GM19239 (cell line): ENCODE measurements at places on chromosomes 3 and 15.

DNA sequence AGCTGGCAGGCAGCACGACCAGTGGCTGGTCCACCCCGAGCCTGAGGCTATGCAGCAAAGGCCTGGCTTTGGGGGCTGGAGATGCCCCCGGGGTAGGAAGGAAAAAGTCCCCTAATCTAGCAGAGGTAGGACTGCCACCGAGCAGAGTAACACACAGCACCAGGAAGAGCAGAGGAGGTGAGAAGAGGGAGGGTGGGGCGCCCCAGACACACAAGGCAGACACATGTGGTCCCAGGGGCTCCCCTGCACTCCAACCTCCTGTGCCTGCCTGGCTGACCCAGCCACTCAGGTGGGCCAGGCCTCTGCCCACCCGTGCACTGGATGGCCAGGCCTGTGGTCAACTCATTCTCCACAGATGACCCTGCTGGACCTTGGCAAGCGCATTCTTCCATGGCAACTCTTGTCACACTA lies 112.4 kb downstream of the ADCY5 start:
- DNase-seq, result no peak

DNA sequence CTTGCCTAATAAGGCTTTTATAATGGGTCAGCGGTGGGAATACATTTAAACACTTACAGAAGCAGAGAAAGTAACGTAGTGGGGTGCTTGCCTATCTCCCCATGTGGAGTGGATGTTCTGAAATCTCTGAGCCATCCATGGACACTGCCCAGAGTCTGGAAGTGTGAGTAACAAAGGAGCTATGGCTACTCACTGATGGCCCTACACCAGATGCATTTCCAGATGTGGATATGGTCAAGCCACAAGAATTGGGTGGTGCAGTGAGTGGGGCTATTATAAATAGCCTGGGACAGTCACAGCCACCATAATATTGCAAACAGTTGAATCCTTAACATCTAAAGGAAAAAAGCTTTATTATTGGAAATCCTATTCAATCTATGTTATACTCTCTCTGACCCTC lies 96.6 kb downstream of the CGNL1 start:
- DNase-seq, result no peak

DNA sequence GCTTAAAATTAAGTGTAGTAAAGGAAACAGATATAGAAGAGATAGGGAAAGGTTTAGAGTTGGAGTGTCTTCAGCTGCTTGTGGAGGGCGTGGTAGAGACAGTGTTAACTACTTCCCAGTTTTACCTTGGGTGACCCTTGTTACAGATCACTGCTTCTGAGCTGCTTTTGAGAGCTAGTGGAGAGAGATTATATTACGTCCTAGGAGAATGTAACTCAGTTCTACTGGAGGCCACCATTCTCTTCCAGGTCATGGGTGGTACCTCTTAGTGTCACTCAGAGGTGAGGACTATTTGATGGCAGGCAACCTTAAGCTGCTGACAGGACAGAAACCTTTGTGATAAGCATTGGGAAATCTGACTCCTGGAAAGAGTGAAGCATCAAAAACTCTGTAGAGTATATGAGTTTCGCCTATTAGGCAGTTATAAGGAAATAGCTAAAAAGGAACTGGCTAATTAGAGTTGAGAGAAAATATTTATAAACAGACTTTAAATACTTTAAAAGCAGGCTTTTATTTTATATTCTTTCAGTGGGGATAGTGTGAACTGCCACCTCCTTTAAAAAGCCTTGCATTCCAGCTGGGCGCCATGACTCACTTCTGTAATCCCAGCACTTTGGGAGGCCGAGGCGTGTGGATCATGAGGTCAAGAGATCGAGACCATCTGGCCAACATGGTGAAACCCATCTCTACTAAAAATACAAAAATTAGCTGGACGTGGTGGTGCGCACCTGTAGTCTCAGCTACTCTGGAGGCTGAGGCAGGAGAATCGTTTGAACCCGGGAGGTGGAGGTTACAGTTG lies 106.5 kb downstream of the ZNF609 start:
- no peak for DNase-seq

DNA sequence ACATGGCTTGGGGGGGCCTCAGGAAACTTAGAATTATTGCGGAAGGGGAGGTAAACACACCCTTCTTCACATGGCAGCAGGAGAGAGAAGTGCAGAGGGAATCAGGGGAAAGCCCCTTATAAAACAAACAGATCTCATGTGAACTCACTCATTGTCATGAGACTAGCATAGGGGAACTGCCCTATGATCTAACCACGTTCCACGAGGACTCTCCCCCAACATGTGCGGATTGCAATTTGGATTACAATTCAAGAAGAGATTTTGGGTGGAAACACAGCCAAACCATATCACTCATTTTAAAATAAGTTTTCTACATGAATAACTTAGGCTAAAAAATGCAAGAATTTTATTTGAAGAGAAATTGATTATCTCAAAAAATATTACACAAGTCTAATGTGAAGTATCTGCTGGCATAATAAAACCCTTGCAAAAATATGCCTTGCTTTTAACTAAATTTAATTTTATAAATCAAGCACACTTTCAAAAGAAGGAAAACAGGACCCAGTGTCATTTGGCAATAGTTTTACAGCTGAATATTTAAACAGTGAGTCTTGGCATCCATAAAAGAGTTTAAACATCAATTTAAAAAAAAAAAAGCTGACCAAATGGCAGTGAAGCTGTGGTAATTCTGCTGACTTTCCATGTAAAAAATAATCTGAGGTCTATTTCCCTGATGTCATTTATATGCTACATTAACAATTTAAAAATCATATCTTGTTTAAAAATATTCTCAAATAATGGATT lies 1057.2 kb downstream of the NAALADL2 start:
- DNase-seq, result no peak

DNA sequence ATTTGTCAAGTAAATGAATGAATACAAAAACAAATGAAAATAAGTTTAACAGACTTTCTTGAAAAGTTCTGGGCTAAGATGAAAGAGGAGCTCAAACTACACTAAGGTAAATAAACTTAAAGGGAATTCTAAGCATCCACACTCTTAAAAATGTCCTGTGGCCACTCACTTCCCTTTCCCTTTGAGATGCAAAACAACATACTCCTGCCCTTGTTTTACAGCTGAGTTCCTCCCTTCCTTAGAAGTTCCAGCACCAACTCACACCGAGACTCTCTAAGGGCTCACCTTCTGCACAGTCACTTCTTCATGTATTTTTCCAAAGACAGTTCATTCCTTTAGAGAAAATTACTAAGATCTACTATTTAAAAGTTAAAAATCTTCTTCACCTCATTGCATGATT lies 123.3 kb upstream of the CMC1 start:
- no peak for DNase-seq

- no peak for DNase-seq
Observed at GRCh38 chr3:48347500-48347899, 14.0 kb upstream of the SPINK8 start.

DNA sequence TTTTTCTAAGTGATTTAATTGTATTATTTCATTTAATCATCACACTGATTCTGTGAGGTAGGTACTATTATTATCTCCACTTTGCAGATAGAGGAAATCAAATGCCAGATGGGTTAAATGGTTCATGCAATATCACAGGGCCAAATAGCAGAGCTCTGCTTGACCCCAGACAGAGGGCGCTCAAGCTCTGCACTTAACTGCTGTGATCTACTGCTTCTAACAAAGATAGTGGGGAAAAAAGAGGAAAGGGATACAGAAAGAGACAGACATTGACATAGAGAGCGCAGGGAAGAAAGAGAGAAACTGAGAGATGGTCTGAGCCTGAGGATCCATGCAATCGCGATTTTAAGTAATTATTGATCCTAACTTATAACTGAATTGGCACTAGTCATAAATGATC lies 279.1 kb upstream of the THRB start:
- DNase-seq, result no peak

- no peak for DNase-seq
Observed at GRCh38 chr15:40815042-40815698, 7.9 kb upstream of the DNAJC17 start.

DNA sequence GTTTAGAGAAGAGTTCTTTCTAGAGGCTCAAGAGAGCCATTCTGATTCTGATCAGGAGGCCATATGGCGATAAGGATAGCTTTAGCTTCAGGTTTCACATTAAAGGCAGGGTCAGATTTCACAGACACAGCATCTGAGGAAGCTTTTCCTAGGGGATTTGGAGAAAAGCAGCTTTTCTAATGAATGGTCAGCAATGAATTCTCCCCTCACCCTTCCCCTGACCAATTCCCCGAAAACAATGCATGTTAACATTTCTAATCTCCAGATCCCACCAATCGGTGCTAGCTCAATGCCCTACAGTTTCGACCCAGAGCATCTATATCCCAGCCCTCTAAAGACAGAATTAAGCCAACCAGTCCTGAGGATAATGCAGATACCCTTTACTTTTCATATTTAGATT lies 9.8 kb downstream of the AGBL1 start:
- no peak for DNase-seq

DNA sequence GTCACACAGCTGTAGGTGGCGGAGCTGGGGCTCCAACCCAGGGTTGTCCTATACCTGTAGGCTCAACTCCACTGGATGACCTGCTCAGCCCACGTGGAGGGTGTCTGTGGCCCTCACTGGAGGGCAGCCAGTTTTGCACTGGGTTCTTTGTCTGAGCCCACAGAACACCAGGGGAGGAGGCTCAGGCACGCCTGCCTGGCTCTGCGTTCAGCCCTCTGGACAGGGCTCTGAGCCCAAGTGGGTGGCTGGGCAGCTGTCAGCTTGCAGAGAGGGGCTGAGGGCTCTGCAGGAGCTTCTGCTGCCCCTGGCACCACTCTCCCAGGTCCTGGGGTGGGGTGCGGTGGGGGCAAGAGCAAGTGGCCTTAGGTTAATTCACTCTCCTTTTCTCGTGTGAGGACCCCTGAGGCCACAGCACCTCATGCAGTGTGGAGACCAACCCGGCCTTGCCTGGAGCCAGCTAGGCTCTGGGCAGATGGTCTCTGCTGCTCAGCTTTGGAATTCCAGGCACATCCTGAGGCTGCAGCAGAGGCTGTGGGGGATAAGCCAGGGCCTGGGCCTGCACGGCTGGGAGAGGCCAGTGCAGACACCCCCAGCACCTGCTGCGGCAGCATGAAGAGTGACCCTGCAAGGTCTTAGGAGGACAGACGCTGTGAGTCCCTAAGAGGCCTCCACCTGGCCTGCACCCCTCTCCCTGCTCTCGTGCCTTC lies 23.5 kb downstream of the DUSP7 start:
- DNase-seq, result no peak

DNA sequence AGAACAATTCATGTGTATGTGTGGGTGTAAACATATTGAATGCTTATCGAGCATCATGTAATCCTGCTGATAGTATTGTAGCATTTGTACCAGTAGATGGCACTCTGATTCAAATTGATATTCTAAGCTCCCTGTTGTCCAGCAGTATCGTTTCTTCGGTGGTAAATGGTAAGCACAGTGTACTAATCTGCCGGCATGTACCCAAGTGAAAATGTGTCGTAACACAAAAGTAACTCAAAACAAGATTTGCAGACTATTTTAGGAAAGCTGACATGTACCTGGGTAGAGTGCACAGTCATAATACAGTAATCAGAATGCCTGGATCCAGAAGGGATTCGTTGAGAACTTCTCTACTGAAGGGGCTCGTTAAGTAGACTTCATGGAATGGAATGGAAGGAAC lies 31.7 kb upstream of the MNS1 start:
- DNase-seq, result peak; percentile 22

- no peak for DNase-seq
Observed at GRCh38 chr3:150446470-150446977, 38.4 kb downstream of the TSC22D2 start.

DNA sequence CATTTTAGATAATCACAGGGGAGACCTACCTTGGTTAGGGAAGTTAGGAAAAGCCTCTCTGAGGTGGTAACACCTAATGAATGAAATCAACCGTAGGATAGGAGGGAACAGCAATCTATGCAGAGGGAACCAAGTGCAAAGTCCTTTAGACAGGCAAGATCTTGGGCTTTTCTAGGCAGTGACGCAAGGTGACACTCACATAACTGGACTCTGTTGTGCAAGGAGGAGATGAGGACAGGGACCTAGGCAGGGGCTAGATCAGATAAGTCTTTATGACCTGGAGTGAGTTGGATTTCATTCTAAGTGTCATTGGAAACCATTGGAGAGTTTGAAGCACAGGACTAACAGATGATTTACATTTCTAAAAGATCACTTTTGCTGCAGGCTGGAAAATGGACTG lies 4.6 kb upstream of the LMOD3 start:
- no peak for DNase-seq

- no peak for DNase-seq
Observed at GRCh38 chr15:85760049-85760448, 34.7 kb downstream of the KLHL25 start.

GRCh38 chr15:78624651-78625590 lies 4.1 kb upstream of the CHRNA3 start:
- DNase-seq, result no peak

GRCh38 chr3:56655709-56656108 lies 27.4 kb downstream of the TASOR start:
- no peak for DNase-seq

GRCh38 chr3:182913889-182914288 lies 66.4 kb downstream of the DCUN1D1 start:
- peak; percentile 27 for DNase-seq

DNA sequence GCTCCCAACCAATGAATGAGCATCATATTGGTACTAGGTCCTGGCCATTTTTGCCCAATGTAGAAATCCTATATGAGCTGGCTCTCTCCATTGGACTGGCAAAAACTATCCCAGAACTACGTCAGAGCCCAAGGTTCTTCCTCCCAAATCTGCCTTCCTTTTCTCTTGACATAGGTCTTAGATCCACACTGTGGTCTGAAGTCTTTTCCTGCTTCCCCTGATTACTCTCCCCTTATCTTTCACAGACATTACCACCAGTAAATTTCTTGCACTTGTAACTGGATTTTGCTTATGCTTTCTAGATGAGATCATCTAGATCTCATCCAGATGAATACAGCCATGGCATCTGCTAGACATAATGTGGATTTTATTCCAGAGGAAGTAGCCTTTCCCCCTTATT lies 141.2 kb upstream of the GADL1 start:
- no peak for DNase-seq

GRCh38 chr3:127147291-127147885 lies 45.5 kb upstream of the PRR23E start:
- DNase-seq, result no peak

GRCh38 chr3:72673011-72673771 lies 175.1 kb downstream of the SHQ1 start:
- DNase-seq, result no peak

GRCh38 chr15:67003586-67003985 lies 61.8 kb upstream of the SMAD3 start:
- DNase-seq, result no peak

DNA sequence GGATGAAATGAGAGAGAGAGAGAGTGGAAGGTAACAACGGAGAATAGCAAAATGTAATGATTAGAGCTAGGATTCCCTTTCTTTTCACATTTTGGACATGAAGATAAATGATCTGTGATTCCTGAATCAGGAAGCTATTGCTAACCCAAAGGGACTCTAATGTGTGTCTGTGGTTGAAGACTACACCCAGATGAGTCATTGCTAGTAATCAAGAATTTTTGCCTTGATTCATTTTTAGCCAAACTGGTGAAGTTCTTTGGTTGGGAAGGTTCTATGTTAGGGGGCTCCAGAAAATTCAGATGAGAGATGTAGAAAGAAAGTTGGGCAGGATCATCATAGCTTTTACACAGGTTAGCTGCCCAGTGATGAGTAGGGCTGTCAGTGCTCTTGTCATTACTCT lies 116.4 kb downstream of the DUT start:
- DNase-seq, result no peak

- DNase-seq, result no peak
Observed at GRCh38 chr15:42612367-42612912, 37.0 kb downstream of the STARD9 start.
